ENCODE measurements at places on chromosomes 1 and 21. TPM values are rescaled to one million over a fixed set of nuclear protein-coding genes. Genes with fewer than 3 reads are reported as not detected.

Gene LAX1
- total RNA-seq = not detected

Gene LCE1D
- total RNA-seq = not detected

Gene MASP2
- total RNA-seq = not detected

Gene AVPR1B
- not detected for total RNA-seq

Gene CHI3L2
- not detected for total RNA-seq

Gene OR6K3
- not detected for total RNA-seq

Gene BNIPL
- 0.63 TPM for total RNA-seq

Gene OR14K1
- not detected for total RNA-seq

Gene MYOM3
- not detected for total RNA-seq

Gene CD1E
- total RNA-seq = not detected

Gene C1orf87
- not detected for total RNA-seq

Gene NCMAP
- total RNA-seq = not detected

GRCh38 chr1:38371505-38371844 is 324.9 kb upstream of the POU3F1 start:
- no peak for DNase-seq

- DNase-seq = no peak
Measured at GRCh38 chr1:219422811-219423598, 189.9 kb downstream of the ZC3H11B start.

- no peak for DNase-seq
Measured at GRCh38 chr1:200966934-200967333, 56.6 kb downstream of the KIF21B start.

DNA sequence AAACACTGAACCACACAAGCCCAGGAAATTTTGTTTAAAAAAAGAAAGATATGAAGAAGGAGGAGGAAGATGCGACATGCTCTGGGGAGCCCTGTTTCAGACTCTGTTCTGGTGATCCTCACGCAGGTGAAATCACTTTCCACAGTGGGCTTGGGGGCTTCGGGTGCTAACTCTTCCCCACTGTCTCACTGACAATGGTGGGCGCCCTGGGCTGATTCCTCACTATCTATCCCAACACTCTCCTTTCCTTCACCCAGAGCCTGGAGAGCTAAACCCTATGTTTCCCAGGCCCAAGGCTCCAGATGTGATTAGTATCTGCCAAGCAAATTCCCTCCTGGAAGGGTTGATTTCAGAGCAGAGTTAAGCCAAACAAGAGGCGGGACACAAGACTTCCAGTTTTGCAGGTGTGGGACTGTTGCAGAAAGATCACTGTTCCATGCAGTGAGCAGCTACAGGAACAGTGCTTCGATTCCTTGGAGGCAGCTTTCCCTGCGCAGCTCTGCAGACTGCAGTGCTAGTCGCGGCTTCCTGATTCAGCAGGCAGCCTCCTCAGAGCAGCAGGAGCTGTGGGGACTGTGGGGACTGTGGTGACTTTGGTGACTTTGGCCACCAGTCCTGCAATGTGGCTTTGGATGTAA is 168.3 kb downstream of the RHOU start:
- DNase-seq = no peak

DNA sequence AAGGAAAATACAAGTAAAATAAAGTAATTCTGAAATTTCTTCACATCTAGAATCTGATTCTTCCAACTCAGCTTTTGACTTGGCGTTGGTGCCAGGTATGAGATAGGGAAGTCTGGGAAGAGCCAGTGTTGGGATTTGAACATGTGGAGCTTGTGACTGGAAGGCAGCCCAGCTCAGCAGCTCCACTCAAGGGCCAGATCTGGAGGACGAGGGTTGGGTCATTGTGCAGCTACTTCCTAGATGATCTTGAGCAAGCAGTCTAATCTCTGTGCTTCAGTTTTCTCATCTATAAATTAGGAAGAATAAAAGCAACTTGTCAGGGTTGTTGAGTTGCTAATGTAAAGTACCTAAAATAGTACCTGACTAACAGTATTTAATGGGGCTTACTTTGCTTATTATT is 5.0 kb downstream of the ADARB1 start:
- DNase-seq = no peak

DNA sequence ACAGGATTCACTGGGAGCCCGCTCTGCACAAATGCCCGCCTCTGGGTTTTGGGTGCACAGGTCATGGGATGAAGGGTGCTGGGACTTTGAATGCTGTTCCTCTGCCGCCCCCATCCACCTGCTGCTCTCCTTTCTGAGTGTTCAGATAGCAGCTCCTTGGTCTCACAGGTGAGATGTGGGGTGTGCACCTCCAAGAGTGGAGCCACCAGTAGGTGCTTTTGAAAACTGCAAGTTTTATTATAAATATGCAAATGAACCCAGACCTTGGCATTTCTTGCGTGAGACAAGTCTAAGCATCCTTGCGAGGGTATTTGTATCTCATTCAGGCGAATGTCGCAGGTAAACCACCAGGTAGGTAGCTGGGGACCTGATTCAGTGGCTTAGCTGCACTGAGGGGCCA is 30.2 kb downstream of the OBSCN start:
- DNase-seq = peak; percentile 57

- DNase-seq = no peak
Measured at GRCh38 chr1:4468386-4468785, 186.0 kb upstream of the AJAP1 start.

DNA sequence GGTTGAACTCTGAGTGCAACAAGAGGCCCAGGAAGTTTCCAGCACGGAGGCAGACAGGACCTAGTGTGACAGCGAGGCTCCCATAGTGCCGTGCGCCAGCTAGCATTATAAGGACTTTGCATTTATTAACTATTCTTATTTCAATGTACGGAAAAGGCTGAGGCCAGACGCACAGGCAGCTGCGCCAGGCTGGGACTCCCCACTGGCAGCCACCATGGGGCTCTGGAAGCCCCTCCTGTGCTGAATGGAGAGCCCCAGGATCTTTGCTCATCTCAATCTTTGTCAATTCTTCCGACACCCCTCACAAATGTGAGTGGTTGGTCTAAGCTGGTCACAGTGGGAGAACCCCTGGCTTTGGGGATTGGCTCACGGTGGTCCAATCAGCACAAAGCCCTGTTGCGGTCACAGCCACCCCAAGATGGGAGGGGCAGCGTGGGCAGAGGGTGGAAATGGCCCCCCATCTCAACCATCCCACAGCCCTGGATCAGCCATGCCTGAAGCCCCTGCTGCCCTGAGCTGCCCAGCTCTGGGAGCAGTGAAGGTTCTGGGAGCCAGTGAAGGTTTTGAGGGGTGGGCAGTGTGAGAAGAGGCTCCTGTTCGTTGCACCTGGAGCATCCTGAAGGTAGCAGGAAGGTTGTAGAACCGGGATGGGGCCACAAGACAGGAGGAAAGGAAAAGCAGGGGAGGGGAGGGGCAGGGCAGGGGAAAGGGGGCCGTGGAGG is 59.5 kb upstream of the ADARB1 start:
- peak; percentile 69 for DNase-seq

DNA sequence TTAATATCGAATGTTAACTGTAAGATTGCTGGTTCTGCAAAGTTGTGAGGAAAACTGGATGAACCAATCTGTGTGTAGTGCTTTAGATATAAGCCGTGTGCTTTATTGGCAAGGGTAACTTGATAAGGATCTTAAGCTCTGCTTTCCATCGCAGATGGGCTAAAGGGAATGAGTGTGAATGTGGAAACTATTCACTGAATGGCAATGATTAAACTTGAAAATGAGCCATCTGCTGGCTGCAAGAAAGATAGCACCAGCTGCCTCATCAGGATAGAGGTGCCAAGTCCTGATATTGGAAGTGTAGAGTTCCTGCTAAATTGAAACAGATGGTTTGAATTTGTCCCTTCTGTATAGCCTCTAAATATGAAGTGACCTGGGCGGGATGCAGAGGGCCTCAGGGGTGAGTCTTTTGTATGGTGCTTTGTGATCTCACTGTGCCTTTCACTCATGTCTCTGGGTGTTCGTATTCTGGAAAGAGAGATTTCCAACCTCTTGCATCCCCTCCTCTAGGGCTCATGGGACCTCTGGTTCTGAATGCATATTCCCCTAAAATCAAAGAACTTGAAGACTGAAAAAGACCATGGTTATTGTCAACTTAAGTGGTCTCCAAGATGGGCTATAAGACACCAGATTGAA is 9.2 kb downstream of the FCRL3 start:
- DNase-seq = peak; percentile 74

GRCh38 chr1:182446033-182446669 is 3.8 kb upstream of the RGSL1 start:
- peak; percentile 86 for DNase-seq

GRCh38 chr1:16975211-16975610 is 5.2 kb downstream of the MFAP2 start:
- no peak for DNase-seq

DNA sequence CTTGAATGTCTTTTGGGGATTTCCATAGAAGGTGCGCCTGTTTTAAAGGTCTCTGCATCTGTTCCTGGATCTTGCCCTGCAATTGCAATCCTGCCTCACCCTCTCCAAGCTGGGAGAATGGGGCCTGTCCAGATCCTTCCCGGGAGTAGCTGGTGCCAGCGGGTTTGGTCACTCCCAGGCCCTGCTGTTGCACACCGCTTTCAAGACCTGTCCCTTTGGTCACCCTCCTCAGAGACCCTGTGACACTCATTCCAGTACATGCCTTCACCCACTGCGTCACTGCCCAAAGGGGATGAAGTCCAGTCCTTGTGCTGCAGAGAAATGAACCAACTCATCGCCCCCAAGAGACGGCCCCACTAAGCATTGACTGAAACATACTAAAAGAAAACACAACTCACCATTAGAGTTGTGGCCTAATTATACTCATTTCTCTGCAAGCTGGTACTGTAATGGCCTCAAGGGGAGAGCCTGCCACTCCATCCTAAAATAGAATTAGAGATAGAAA is 1.9 kb upstream of the IRF2BP2 start:
- DNase-seq = peak; percentile 55

DNA sequence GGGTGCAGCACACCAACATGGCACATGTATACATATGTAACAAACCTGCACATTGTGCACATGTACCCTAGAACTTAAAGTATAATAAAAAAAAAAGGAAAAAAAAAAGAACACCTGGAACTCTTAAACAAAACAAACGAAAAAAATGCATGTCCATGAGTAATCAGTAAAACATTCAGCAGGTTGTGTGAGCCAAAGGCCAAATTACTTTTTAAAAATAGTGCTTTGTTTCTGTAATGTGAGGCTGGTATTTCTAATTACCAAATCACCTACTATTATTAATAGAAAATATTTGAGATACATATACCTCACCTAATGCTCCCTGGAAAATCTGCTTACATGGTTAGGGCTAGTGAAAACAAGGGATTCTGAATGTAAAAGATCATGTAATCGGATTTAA is 294.4 kb upstream of the NR5A2 start:
- DNase-seq = no peak

DNA sequence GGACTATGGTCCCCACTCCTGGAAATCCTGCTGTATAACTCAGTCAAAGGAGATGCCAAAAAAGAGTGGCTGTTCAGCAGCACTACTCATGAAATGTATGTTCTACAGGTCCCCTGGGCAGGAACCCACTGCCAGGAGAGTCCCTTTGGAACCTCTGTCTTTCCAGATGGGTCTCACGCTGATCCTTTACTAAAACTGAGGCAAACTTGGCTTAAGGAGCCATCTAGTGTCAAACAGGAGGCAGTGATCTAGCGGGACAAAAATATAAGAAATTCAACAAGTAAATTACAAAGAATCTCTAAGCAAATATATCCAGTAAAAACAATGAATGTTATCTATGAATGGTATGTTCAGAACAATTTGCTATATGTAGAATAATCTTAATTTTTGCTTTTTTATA is 80.5 kb upstream of the PRMT6 start:
- DNase-seq = peak; percentile 45

DNA sequence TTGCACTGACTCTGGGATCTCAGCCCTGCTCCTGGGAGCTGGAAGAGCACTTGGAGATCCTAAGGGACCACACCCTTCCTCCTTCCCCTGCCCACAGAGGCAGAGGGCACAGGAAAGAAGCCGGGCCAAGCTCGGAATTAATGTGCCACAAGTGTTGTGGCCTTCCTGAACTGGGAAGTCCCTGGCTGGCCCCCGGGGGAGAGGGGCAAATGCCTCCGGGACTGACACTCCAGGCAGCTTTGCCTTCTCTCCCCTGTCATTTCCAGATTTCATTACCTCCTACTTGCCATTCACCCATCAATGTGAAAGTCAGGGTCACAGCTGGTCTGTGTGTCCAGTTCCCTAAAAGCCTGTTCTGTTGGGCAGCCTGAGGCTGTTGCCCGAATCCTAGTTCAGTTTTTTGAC is 21.7 kb downstream of the SESN2 start:
- DNase-seq = no peak

DNA sequence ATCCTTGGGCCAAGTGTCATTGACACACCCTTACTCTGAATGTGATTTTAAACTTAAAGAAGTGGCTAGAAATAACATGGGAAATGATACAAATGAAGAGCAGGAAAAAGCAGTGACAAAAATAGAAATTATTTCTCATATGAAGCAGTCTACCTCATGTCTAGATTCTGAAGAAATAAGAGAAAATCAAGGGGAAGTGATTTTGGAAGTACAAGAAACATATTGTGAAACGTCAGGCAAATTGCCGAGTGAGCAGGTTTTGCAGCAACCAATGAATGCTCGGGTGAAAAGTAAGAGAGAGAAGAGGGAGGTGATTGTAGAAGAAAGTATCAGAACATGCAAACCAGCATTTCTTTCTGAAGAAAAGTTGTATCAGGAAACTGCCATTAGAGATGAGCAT is 130.7 kb downstream of the MACF1 start:
- DNase-seq = no peak

DNA sequence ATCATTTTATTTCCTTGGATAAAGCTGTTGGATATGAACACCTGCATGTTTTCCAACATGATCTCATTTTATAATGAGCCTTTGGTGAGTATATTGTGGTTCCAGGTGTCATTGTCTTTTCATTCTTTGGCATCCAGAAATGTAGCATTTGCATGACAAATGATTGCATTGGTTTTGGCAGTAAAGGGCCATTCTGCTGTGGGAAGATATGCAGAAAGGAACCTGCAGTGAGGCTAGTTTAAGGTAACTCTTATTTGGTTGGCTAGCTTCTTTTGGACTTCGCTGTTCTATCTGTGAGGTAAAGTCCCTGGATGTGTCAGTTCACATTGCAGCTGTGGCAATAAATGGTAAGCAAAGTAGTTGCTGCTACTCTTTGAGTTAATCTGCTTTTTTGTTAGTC is 343.0 kb downstream of the AMY1C start:
- DNase-seq = no peak

GRCh38 chr1:161719325-161719611 is 2.1 kb upstream of the FCRLB start:
- peak; percentile 68 for DNase-seq

DNA sequence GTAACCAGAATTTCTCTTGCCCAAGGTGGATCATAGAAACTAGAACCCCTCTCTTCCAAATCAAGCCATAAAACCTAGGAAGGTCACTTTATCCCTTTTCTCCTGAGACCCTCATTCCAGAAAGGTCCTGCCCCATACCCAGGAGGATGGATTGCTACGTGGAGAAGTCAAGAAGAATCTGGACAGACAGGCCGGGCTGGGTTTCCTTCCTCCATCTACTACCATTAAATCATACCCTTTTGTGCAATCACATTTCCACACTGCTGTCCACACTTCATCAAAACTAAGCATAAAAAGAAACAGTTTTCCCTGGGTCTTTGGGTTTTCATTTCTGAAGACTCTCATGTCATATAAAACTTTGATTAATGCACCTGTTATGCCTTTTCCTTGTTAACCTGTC is 65.4 kb downstream of the C21orf91 start:
- no peak for DNase-seq

- DNase-seq = no peak
Measured at GRCh38 chr1:44496541-44497171, 91.6 kb downstream of the RNF220 start.

GRCh38 chr1:15286452-15286851 is 39.4 kb downstream of the FHAD1 start:
- DNase-seq = no peak

- no peak for DNase-seq
Measured at GRCh38 chr1:159187033-159187432, 15.6 kb downstream of the CADM3 start.
